Pancreas (tissue), 10 donors: ENCODE measurements at places on chromosomes 11 and 22. TPM values are rescaled to one million over a fixed set of nuclear protein-coding genes. Genes with fewer than 3 reads are reported as not detected.

- H3K4me1 ChIP-seq: no peaks in the 10 kb centered on the region
- DNase-seq: peak; percentile 6
- H3K36me3 ChIP-seq: no peaks in the 10 kb centered on the region
- no peak overlapping the region for H3K27ac ChIP-seq
Observed at GRCh38 chr22:33000342-33001280, 57.6 kb downstream of the SYN3 start.

DNA sequence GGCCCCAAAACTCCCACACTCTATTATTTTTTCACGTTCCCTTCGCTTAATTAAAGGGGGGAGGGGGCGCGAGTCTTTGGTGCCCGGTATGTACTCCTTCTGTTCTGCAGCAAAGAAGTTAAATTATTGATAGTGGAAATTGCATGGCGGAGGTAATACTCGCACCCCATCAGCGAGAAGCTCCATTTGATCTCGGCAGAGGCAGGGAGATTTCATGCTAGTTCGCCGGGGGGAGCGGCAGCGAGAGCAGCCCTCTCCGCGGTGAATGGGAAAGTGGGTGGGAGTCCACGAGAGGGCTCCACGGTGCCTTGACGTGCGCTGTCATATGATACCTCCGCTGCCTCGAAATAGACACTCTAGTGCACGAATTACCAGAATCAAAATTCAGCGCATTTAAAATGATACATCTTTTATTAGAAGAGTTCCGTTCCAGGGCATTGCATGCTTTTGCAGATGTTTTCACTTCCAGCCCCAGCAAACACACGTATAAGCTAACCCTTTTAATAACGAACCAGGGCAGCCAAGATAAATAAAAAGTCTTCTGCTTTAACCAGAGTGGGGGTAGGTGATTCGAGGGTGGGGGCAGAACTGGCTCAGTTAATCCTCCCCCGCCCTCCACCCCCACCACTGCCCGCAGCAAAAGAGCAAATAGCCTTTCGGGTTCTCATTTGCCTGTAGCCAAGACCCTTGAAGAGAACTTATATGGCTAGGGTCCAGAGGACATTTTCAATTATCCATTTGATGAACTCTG, 1.3 kb upstream of the BDNF start:
- no peak overlapping the region for H3K27ac ChIP-seq
- peak overlapping the region; percentile 44 for H3K4me3 ChIP-seq
- H3K4me1 ChIP-seq: peaks cover 13% of the 10 kb centered on the region

DNA sequence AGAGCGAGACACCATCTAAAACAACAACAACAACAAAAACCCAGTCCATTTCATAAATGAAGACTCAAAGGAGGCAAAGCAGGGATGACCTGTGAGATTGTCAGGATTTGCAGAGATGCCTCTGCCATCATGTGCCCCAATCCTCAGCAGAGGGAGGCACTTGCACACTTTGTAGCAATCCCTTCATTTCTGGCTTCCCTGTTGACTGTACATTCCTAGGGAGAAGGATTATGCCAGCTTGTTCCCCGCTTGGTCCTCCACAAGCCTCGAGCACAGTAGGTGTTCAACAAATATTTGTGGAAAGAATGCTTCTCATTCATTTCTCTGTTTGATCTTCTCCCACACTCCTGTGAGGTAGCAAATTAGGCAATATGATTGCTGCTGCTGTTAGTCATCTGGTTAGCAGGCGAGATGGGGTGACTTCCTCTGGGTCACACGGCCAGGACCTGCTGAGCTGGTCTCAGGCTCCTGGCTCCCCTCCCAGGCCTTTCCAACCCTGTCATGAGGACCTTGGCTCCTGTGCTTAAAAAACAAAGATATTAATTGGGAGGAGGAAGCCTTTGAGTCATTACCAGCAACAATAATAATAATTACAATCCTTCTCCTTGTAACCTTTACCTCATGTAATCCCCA, 34.1 kb downstream of the LIF start:
- peak overlapping the region; percentile 75 for H3K27ac ChIP-seq
- H3K27me3 ChIP-seq: no peaks in the 10 kb centered on the region
- no peaks in the 10 kb centered on the region for H3K4me1 ChIP-seq
- DNase-seq: no peak

DNA sequence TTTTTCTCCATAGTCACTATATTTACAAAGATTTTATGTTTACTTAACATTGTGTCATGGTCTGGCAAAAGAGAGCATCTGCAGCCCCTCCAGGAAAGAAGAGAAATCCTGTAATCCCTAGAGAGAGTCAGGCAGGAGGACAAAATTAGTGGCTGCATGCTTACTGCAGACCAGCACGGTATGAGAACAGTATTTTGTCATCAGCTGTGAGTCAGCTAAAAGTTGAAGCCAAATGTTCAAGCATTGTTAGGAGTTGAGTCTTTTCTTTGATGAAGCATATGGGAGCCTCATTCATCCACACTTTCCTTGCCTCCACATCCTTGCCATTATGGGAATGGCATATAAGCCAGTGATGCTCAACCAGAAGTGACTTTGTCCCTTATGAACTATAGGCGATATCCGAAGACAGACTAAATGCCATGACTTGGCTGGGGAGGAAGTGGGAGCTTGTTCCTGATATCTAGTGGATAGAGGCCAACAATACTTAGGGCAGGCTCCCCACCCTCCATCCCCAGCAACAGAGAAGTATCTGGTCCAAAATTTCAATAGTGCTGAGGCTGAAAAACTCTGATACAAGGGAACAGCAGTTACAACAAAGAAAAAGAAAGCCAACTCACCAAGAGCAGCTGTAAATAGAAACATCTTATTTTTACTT, 112.0 kb upstream of the OR5AK2 start:
- H3K27ac ChIP-seq: no peak overlapping the region
- H3K36me3 ChIP-seq: no peaks in the 10 kb centered on the region
- no peak for DNase-seq
- no peak overlapping the region for H3K4me3 ChIP-seq
- no peaks in the 10 kb centered on the region for H3K4me1 ChIP-seq

DNA sequence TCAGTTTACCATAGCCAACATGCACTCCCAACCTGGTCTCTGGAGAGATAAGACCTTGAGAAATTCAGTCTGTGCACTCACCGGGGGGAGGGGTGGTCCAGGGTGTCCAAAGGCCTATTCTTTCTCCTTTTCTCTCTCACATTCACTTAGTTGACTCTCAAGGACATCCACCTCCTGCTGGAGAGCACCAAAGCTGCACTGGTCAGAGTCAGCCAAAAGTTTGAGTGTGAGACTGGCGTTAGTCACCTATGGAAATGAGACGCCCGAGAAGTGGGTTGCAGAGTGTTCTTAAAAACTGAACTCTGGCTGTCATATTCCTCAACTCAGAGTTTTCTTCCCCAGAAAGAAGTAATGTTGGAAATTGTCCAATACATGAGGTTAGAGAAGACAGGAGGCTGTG, 5.0 kb upstream of the UBQLNL start:
- H3K4me1 ChIP-seq: no peaks in the 10 kb centered on the region
- H3K27ac ChIP-seq: no peak overlapping the region
- H3K36me3 ChIP-seq: no peaks in the 10 kb centered on the region
- no peak for DNase-seq
- no peak overlapping the region for H3K4me3 ChIP-seq
- no peaks in the 10 kb centered on the region for H3K27me3 ChIP-seq

Gene TUG1
- total RNA-seq: 23.8 TPM

Gene ANAPC15
- total RNA-seq: 15.7 TPM

Gene KCNQ1
- 30.2 TPM for total RNA-seq
